ENCODE measurements at places on chromosomes 7 and 10.

DNA sequence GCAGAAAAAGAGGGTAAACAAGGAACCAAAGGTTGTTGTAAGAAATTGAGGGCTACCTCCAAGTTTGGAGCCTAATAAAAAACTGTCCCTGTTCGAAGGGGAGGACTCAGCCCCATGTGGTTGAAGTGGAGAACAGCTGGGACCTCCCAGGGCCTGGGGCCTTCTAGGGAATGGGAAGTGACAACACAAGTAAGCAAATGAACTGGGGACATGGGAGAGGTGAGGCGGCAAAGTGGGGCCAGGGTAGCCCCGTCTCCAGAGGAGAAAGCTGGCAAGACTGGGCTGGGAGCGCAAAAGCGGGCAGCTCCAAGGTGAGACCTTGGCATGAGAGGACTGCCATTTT lies 198.1 kb downstream of the ZNF438 start:
- DNase-seq: no peak

DNA sequence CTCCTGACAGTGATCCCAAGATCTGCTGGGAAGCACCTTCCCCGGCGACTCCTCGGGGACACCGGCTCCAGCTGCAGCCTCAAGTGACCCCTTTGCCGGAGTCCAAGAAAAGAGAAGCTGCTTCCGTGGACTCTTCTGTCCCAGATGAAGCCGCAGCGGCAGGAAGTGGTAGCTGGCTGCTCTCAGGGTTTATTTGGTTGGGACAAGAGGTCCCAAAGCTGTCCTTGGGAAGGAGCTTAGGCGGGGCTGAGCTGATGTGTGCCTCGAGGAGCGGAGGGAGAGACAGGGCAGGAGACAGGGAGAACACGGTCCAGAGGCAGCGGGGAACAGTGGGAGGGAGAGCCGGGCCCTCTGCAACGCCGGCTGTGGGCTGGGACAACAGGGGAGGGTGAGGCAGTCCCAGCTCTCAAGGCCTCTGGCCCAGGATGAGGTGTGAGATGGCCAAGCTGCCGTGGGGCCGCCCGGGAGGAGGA lies 13.1 kb upstream of the FAM20C start:
- DNase-seq: no peak

DNA sequence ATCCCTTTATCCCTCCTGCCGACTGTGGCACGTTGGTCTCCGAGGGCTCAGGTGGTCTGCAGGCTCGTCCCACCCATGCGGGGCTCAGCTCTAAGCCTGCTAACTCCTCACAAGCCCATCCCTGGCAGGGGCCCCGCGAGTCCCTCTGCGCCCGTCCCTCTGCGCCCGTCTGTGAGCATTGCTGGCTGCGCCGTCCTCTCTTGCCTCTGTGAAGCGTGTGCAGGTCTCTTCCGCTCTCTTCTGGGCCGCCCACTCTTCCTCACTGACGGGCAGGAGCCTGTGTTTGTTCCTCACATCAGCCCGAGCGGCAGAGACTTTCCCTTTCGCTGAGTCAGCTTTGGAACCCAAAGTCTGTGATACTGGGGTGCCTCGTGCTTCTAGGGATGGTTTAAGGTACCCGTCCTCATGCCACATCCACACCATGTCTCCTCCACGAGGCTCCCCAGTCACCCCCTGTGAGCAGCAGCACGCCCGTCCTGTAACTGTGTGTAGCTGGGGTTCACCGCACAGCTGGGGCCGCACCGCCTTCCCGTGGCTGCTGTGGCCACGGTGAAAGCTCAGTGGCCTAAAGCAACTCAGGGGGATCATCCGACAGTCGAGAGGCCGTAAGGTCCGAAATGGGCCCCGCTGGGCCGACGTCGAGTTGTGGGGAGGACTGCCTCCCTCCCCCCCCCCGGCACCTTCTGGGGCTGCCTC lies 35.5 kb downstream of the ADGRA1 start:
- no peak for DNase-seq

GRCh38 chr7:105800442-105800841 lies 76.0 kb downstream of the ATXN7L1 start:
- DNase-seq: no peak
